ENCODE measurements at places on chromosomes 16 and 17. TPM values are rescaled to one million over a fixed set of nuclear protein-coding genes. Genes with fewer than 3 reads are reported as not detected.

- no peak for DNase-seq
These were observed 123.9 kb upstream of the LHX1 start for GRCh38 chr17:36813357-36813756.

Gene PIRT
- not detected for total RNA-seq

DNA sequence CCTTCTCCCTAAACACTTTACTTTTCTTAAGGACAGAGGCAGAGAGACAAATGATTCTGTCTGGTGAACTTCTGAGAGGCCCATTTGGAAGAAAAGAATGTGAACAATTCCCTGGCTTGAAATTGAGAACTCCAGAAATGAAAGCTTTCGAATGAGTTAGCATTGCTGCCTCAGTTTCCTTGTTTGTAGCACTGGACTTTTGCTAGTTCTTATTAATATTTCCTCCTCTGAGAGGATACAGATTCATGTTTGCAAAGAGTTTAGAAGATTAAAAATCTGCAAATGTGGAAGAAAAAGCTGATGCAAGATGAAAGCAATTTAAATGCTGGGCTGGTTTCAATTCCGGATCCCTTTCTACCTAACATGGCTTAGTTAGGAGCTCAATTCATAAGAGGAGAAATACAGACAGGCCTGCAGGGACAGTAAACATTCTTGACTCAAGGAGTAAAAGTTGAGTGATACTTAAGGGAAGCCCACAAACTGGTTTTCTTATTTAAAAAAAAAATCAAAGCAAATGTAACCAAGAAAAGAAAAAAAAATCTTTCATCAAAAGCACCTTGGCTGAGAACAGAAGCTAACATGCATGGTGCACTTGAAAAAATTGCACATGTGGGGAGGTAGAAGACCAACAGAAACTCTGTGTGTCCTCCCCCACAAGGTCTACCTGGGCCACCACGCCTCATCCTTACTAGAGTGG lies 27.1 kb downstream of the HNF1B start:
- DNase-seq: no peak

DNA sequence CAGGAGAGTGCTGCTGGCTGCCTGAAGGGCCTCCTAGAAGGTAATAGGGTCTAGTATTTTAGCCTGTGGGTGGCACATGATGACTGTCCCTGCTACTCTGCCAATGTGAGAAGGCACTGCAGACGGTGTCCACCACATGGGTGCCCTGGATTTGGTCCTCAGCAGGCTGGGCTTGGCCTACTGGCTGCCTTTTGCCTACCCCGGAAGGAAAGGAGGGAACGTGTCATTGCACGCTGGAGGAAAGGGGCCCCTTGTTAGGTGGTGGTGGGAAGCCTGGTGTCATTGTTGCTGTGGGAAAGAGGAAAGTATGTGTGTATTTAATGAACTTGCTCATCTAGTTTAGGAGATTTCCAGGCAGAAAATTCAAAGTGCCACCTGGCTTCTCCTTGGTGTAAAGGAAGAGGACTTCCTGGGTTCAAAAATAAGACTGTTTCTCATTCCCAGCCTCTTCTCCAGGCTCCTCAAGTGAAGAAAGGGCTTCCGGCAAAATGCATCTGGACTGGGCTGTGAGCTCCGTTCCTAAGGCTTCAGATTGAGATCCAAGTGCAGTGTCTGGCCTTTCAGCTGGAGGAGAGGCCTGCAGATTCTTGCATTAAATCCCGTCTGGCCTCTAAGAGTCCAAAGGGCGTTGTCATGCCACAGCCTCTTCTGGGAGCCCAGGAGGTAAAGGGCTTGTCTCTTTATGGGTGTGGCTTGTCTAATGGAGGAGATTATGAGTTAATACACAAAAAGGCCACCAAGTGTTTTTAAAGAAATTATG lies 55.1 kb downstream of the RPTOR start:
- no peak for DNase-seq

GRCh38 chr16:75854152-75854551 lies 127.9 kb upstream of the CPHXL start:
- no peak for DNase-seq

- no peak for DNase-seq
These were observed 5.1 kb upstream of the MEIOB start for GRCh38 chr16:1877089-1877488.

Gene CEP295NL
- total RNA-seq: 3.6 TPM

- DNase-seq: no peak
These were observed 50.7 kb downstream of the AATF start for GRCh38 chr17:36999471-36999870.

- no peak for DNase-seq
These were observed 6.0 kb upstream of the SYT17 start for GRCh38 chr16:19162085-19162484.

- peak; percentile 42 for DNase-seq
These were observed 179.3 kb downstream of the UTP18 start for GRCh38 chr17:51439395-51440229.

DNA sequence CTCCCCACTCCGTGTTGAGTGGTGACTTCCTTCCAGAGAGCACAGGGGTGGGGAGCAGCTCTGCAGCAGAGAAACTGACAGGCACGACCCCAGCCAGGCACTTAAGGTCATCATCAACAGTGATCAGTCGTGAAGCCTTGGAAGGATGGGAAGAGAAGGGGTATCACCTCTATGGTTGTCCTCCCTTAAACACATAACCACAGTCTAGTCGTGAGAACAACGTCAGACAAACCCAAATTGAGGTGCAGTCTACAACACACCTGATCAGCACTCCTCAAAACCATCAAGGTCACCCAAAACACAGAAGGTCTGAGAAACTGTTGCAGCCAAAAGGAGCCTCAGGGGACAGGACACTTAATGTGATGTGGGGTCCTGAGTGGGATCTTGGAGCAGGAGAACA lies 68.3 kb downstream of the MPRIP start:
- DNase-seq: no peak

DNA sequence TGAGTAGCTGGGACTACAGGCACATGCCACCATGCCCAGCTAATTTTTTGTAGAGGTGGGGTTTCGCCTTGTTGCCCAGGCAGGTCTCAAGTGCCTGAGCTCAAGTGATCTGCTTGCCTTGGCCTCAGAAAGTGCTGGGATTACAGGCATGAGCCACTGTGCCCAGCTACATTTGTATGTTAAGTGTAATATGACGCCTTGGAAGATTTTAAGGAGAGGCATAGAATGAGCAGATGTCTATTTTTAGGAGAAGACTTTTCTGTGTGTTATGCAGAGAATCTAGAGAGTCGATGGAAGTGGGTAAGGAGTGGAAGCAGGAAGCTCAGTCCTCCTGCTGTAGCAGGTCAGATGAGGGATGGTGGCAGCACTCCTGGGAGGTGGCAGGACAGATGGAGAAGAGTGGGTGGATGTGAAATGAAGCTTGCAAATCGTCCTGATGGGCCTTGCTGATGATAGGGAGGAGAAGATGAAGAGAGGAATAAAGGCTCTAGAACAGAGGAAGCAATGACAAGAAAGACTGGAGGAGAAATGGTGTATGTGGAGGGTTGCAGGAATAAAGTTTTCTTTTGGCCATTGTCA lies 125.3 kb downstream of the SHISA6 start:
- no peak for DNase-seq

DNA sequence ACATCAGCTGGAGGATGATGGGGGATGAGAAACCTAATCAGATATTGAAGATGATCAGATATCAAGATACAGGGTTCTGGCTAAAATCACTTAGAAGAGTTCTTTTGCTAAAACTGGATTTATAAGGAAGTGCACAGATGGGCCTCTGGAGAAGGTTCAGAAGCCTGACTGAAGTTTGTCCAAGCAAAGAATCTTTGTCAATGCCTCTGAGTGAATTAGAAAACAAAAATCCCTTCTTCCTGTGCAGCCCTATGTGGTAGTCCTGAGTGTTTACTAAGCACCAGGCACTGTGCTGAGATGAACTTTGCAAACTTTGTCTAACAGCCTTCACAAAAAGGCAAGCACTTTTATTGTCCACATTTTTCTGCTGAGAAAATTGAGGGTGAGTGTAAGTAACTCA lies 11.4 kb upstream of the CENPV start:
- no peak for DNase-seq

DNA sequence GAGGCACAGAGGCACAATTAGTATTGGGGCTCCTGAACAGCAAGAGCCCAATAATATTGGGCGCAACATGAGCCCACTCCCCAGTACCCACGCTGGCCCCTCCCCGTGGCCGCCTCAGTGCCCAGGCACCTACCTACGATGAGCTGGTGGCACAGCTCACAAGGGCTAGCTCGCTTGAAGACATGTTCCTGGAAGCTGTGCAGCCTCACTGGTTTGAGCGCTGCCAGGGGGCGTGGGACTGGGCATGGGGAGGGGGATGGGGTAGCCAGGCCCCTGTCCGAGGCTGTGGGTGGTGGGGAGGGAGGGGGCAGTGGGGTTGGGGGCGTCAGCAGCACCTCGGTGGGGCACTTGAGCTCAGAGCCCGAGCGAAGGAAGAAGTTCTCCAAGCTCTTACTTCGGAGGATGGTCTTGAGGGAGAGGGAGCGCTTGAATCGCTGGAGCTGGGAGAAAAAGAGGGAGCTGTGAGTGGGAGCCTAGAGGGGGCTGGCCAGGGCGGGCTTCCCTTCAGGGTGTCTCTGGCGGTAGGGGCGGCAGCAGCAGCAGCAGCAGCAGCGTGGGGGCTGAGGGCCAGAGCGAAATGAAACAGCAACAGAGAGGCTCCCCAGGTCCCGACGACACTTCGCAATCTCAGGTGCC lies 7.9 kb downstream of the STAC2 start:
- DNase-seq: no peak

Gene PRAC1
- total RNA-seq: not detected

DNA sequence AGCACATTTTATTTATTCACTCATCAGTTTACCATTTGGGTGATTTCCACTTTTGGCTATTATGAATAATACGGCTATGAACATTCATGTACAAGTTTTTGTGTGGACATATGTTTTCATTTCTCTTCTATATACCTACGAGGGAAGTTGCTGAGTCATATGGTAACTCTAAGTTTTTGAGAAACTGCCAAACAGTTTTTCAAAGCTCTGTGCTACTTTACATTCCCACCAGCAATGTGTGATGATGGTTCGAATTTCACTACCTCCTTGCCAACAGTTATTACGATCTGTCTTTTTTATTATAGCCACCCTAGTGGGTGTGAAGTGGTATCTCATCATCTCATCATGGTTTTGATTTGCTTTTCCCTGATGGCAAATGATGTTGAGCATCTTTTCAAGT lies 63.7 kb upstream of the MRTFB start:
- DNase-seq: peak; percentile 74

DNA sequence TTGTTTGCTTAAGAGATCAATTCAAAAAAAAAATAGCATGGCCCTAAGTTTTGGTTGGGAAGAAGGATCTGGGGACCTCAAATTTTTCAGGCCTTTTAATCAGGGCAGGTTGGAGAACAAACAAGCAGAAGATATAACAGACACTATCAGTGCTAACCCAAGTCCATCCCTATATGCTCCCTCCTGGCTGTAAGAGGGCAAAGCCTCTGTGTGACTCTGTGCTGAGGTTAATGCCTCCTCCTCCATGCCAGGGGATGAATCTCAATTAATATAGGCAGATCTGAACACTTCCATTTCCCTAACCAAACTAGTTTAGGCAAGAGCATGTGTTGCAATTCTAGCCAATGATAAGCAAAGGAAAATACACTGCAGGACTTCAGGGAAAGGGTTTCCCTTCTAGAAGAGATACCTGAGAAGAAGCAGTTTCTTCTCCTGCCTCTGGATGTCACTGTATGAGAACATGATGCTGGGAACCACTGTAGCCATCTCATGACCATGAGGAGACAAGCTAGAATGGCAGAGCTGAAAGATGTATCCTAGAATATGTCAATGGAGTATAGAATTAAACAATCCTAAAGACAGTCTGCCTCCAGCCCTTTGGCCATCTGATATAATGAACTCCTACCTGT lies 76.0 kb downstream of the CHD9NB start:
- DNase-seq: peak; percentile 17

GRCh38 chr16:49921791-49922456 lies 66.0 kb upstream of the ZNF423 start:
- DNase-seq: peak; percentile 52

DNA sequence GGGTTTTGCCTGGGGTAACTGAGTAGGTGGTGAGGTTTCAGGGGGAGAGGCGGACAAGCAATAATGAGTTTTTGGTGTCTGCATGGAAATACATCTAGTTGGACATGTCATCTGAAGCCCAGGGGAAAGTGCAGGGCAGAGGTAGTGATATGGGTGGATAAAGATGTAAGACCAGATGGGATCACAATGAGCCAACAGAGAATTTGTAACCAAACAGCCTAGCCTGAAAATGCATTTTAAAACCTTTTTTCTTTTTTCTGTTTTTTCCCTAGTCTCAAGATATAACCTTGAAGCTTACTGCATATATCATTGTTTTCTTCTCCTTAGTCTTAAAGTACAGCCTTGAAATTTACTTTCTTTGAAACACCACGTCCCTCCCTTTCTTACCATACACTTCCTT lies 3.7 kb upstream of the ZNF19 start:
- DNase-seq: no peak

Measured in endothelial cell of umbilical vein (primary cell).